ENCODE measurements at places on chromosomes 4 and X.

DNA sequence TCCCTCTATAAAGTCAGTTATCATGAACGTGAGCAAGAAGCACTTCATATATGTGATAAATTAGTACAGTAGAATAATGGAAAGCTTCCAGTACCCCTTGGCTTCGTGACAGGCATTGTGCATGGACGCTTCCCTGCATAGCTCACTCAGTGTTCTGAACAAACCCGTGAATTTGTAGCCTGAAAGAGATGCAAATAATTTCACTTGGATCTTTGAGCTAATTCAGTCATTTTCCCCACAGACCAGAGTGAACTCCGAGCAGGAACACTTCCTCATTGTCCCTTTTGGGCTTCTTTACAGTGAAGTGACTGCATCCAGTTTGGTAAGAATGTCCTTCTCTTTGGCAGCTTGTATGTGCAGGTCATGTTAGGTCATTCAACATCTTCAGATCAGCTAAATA is 50.1 kb downstream of the ADD1 start:
- DNase-seq = no peak

DNA sequence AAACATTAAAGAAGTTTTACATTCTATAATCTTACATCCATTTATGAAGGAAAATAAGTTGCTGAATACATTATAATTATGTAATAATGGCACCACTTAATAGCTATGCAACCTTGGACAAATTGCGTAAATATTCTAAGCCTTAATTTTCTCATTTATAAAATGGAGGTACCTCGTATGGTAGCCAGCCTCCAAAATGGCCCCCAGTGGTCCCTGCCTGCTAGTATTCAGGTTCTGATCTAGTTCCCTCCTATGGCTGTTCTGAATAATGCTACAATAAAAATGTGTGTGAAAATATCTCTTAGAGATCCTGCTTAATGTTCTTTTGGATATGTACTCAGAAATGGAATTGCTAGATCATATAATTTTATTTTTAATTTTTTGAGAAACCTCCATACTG is 11.0 kb upstream of the NKX3-2 start:
- no peak for DNase-seq

GRCh38 chr4:89101256-89102161 is 9.8 kb upstream of the TIGD2 start:
- DNase-seq = no peak

DNA sequence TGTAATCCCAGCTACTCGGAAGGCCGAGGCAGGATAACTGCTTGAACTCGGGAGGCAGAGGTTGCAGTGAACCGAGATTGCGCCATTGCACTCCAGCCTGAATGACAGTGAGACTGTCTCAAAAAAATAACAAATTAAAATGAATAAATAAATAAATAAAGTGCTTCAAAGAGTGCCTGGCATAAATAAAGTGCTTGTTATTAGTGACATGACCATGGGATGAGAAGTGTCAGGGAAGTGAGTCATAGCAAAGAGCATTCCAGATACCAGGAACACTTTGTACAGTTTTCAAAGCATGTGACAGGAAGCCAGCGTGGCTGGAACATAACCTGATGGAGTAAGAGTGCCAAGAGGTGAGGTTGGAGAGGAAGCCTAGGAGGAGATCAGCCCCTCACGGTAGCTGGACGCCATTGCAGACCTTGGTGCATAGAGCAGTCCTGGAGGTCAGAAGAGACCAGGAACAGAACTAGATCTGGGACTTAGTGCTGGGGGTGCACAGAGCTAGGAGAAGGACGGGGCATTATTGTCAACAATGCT is 6.0 kb upstream of the WDR13 start:
- no peak for DNase-seq

- peak; percentile 30 for DNase-seq
These were observed 164.9 kb downstream of the MAML3 start for GRCh38 chr4:139988863-139989765.

DNA sequence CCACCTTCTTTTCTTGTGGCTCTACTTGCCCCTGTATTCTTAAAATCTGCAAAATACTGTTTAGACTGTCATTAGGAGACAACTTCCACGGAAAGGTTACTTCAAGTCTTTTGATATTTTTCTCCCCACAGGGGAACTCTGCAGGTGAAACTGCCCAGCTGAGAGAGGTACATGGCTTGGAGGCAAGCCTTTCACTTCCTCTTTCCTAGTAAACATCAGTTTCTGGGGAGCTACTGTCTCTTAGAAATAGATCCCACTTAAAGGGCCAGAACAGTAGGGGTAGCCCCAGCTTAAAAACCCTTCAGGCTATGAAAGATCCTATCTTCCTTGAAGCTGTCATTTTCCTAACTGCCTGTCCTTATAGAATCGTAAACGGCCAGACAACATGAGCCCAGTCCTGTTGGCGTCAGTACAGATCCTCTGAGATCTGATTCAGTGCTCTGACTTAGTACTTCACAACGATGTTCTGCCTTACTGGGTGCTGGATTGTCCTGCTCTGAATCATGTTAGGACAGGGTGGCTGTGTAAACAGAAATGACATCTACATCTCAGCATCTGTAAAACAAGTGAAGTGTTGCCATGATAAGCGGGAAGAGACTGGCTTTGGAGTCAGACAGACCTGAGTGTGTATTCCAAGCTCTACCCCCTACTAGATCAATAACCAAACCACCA is 102.1 kb downstream of the ITIH6 start:
- no peak for DNase-seq

- DNase-seq = no peak
These were observed 40.5 kb downstream of the CLDN34 start for GRCh38 chrX:10007621-10008020.

DNA sequence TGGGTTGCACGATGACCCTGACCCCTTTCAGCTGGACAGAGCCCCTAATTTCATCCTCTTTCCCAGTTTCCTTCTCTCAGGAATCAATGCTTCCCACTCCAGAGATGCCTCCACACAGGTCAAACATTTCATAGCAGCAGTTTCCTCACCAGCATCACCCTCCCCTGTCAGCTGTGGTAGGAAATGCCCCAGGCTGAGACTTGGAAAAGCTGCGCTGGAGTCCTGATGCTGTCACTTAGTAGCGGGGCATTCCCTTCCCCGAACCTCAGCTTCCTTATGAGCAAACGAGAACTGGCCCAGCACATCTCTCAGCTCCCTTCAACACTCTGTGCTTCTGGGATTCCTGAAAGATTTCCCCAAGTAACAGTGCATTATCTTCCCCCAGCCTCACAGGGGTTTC is 2.7 kb downstream of the GJB1 start:
- DNase-seq = no peak

GRCh38 chr4:33422656-33423055 is 2702.5 kb downstream of the PCDH7 start:
- DNase-seq = no peak

GRCh38 chr4:100118181-100118580 is 72.1 kb downstream of the DDIT4L start:
- DNase-seq = no peak

- DNase-seq = no peak
These were observed 243.4 kb downstream of the AR start for GRCh38 chrX:67787196-67787595.

- no peak for DNase-seq
These were observed 52.3 kb upstream of the RPS6KA3 start for GRCh38 chrX:20319054-20319453.

DNA sequence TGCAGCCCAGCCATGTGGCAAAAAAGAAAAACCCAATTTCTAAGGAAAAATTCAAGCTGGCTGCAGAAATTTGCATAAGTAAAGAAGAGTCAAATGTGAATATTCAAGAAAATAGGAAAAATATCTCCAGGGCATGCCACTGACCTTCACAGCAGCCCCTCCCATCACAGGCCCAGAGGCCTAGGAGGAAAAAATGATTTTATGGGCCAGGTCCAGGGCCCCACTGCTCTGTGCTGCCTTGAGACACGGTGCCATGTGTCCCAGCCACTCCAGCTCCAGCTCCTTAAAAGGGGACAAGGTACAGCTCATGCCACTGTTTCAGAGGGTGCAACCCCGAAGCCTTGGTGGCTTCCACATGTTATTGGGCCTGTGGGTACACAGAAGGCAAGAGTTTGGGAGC is 182.7 kb upstream of the FGF16 start:
- DNase-seq = no peak

DNA sequence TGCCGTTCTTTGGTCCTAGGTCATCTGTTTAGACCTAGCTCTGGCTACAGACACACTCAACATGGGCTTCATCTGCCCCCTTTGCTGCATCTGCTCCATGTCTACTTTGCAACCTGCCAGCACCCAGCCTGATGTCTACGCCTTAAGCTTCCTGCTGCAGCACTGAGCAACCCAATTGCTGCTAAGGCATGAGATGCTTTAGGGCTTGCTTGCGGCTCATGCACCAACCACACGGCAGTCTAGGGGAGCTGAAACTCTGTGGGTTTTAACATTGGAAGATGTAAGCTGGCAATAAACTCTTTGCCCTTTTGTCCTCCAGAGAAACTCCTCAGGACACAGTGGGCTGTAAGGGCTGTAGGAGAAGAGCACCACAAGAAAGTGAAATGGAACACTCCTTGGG is 11.7 kb upstream of the CLNK start:
- DNase-seq = no peak

GRCh38 chrX:129726307-129727111 is 12.3 kb upstream of the XPNPEP2 start:
- DNase-seq = no peak

DNA sequence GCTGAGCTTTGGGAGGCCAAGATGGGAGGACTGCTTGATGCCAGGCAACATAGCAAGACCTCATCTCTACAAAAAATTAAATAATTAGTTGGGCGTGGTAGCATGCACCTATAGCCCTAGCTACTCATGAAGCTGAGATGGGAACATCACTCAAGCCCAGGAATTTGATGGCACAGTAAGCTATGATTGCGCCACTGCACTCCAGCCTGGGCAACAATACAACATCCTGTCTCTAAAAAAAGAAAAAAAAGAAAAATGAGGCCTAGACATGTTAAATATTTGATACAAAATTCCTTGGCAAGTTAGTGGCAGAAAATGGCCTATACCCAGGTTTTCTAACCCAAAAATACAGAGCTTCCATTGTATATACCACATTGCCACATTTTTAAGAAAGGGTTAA is 88.1 kb upstream of the MAB21L2 start:
- no peak for DNase-seq

- no peak for DNase-seq
These were observed 18.9 kb upstream of the MSMO1 start for GRCh38 chr4:165308606-165309005.

GRCh38 chr4:184397516-184398163 is 76.7 kb downstream of the IRF2 start:
- DNase-seq = no peak

DNA sequence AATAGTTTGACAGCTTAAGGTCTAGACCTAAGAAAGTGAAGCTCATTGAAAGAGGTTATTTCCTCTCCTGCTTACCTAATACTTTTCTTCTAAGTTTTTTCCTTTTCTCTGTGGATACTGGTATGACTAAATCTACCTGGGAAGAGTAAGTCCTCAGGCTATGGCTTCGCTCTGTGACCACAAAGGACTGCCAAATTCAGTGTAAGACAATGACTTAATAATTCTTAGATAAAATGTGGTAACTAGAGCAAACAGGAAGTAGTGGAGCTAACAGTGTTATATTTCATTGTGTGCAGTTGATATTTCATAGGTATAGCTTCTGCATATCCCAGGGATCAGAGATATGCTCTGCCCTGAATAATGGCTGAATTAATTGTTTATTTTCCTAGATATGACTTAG is 418.9 kb downstream of the CCSER1 start:
- no peak for DNase-seq

- no peak for DNase-seq
These were observed 10.0 kb upstream of the HS6ST2 start for GRCh38 chrX:132968296-132968949.

GRCh38 chr4:73021634-73022033 is 47.9 kb downstream of the COX18 start:
- DNase-seq = no peak

DNA sequence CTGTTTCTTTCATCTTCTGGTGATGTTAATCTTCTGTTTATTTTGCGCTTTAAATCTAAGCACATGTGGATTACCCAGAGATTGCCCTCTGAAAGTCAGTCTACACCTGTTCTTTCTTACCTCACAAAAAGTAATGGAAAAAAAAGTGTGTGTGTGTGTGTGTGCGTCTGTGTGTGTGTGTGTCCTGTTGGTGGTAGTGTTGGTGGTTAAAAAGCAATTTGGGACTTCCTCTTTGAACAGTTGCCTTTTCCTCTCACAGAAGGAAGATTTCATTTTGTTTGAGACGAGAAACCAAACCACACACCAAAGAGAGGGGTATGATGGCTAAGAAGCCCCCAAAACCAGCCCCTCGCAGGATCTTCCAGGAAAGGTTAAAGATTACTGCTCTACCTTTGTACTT is at the start of gene STAP1:
Gene STAP1, plus strand, starts transcription at position 235 of the 400 bp plus-strand sequence. Its CDS starts 83 bp downstream, at position 318.
- no peak for DNase-seq

- DNase-seq = no peak
These were observed 10.3 kb upstream of the UGT2B11 start for GRCh38 chr4:69224891-69225290.

- no peak for DNase-seq
These were observed 54.0 kb upstream of the AMELX start for GRCh38 chrX:11239230-11239629.

GRCh38 chr4:7170012-7170411 is 22.3 kb upstream of the SORCS2 start:
- no peak for DNase-seq

DNA sequence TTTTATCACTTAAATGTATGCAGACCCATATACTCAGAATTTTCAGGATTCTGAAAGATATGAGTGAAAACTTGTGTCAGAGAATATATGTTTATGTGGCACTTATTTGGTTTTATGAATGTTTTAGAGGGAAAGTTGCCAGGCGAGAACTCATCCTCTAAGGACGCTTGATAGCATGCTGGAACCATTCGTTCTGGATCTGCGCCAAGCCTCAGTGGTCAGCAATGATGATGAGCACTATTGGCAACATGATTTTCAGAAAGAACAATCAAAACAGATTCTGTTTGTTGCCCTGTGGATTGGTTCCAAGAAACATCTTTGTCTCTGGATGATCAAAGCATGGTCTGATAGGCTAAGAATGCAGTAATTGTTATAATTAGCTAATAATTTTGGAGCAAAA is 32.1 kb upstream of the RAPGEF2 start:
- no peak for DNase-seq

Measured in stimulated activated CD8-positive, alpha-beta memory T cell treated with anti-CD3 and anti-CD28 coated beads, Interleukin-7, amount 100 ng/mL, for 4 hours (primary cell).